Stimulated activated CD8-positive, alpha-beta memory T cell treated with anti-CD3 and anti-CD28 coated beads, Interleukin-7, amount 100 ng/mL, for 48 hours (primary cell): ENCODE measurements at places on chromosomes 11 and 22.

- DNase-seq, result no peak
These were observed 153.1 kb downstream of the UVRAG start for GRCh38 chr11:75968021-75968625.

DNA sequence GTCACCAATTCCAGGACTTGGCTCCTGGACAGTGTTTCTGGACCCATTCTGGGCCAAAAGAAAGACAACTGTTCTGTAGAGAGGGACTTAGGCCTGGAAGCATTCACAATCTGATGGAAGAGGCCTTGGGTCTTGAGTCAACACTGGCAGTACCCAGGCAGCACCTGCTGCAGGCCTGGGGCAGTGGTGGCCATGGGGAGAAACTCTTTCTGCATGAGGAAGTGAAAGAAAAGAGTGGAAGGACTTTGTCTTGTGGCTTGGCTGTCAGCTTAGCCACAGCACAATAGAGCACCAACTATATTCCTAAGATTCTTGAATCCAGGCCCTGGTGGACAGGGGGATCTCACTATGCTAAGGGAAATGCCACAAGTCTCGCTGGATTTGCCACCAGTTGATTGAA lies 70.6 kb downstream of the CTSC start:
- DNase-seq, result no peak

- no peak for DNase-seq
These were observed 42.5 kb downstream of the SBF1 start for GRCh38 chr22:50432131-50432876.

- no peak for DNase-seq
These were observed 40.5 kb downstream of the TPCN2 start for GRCh38 chr11:69089258-69089657.

DNA sequence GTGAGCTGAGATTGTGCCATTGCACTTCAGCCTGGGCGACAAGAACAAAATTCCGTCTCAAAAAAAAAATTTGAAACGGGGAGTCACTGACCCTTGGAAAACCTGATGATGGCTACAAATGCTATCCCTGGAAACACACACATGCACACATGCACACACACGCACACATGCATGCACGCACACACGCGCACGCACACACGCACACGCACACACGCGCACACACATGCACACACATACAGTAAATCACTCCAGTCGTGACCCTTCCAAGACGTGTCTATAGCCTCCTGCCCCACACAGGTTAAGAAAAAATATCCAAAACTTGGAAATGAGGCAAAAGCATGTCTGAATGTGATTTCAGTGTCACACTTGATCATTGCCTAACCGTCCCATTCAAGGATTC lies 6.7 kb upstream of the CPT1A start:
- no peak for DNase-seq

DNA sequence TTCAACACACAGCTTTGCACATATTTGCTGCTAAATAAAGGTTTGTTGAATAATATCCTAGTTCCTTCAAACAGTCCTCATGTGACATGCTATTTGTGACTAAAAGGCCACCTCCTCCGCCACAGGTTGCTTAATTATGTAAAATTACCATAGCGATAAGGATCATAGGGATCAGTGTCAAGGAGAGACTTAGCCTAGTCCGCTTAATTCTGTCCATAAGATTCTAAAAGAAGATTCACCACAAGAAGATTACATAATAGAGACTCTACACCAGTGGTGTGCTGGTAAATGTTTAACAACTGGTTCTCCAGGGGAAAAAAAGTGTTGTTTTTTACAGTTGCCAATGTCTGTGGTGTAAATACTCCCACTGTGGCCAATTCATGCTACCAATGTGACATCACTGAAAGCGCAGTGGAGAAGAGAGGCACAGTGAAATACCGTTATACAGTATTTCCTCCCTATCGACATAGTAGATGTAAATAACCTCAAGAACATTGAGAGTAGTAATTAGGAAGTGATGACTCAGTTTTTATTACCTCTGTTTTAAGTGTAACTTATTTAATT lies 4.2 kb upstream of the CHRDL2 start:
- no peak for DNase-seq

DNA sequence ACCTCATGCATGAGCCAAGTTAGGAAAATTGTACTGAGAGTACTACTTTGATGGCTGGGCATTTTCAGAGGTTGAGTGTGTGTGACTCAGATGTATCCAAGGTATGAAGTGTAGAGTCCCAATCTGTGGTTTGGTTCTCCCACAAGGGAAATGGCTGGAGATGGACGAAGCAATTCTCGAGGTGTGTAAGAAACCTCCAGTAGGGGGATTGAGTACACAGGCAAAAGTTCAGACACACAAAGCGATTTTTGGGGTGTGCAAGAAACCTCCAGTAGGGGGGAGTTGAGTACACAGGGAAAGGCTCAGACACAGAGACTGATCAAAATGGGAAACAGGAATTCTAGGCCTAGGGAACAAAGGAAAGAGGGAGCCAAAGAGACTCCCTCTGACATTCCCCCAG lies 1536.3 kb downstream of the FAM181B start:
- no peak for DNase-seq

GRCh38 chr11:117313828-117314768 lies 2.0 kb downstream of the BACE1 start:
- no peak for DNase-seq
